ENCODE measurements at places on chromosomes 6 and 20.

- DNase-seq: no peak
These were observed 106.0 kb downstream of the TMEM242 start for GRCh38 chr6:157217198-157217893.

GRCh38 chr6:80742481-80742880 lies 636.0 kb downstream of the BCKDHB start:
- DNase-seq: peak; percentile 9

GRCh38 chr6:143538374-143538773 lies 26.9 kb upstream of the FUCA2 start:
- DNase-seq: no peak

DNA sequence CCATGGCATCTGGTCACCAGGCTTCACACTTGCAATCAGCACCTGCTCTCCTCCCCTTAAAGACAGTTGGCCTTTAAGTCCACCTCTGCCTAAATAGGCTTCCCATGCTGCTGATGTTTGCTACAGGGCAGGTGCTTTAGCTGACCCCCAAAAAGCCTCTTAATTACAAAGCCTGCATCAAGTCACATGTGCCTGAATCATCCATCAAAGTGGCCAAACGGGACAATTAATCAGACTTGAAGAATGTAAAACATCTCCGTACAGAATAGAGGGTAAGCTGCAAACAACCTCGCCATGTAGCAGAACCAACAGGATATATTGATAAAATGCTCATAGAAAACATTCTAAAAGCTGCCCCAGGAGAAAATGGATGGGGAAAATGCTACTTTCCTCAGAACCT lies 7.4 kb downstream of the LY86 start:
- no peak for DNase-seq

DNA sequence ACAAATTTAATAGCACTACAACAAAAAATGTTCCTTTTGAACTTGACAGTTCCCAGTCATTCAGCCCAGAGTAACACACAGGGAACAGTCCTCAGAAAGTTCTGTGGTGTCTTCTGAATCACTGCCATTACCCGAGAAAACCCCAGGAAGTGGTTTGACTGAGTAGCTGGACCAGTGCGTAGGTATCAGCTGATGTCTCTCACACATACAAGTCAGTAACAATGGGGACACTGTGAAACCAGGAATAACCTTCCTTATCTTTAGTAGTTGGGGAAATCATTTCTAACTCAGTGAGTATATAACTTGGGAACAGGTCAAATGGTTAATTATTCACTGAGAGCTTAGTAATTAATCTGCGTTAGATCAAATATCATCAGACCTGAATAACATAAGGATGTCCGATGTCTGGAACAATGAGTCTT lies 73.1 kb downstream of the HIVEP2 start:
- DNase-seq: no peak

- DNase-seq: no peak
These were observed 1173.9 kb upstream of the CITED2 start for GRCh38 chr6:140548366-140548765.

GRCh38 chr6:132058975-132059374 lies 107.8 kb upstream of the CCN2 start:
- DNase-seq: no peak

GRCh38 chr6:36984581-36985416 lies 1.2 kb downstream of the MTCH1 start:
- DNase-seq: peak; percentile 36

GRCh38 chr6:154751011-154751800 lies 18.0 kb downstream of the SCAF8 start:
- DNase-seq: no peak

- peak; percentile 28 for DNase-seq
These were observed 35.1 kb upstream of the RFPL4B start for GRCh38 chr6:112311950-112312547.

GRCh38 chr20:57800791-57801430 lies 91.1 kb upstream of the PMEPA1 start:
- DNase-seq: no peak

- no peak for DNase-seq
These were observed 28.0 kb downstream of the TMC2 start for GRCh38 chr20:2564406-2564805.

DNA sequence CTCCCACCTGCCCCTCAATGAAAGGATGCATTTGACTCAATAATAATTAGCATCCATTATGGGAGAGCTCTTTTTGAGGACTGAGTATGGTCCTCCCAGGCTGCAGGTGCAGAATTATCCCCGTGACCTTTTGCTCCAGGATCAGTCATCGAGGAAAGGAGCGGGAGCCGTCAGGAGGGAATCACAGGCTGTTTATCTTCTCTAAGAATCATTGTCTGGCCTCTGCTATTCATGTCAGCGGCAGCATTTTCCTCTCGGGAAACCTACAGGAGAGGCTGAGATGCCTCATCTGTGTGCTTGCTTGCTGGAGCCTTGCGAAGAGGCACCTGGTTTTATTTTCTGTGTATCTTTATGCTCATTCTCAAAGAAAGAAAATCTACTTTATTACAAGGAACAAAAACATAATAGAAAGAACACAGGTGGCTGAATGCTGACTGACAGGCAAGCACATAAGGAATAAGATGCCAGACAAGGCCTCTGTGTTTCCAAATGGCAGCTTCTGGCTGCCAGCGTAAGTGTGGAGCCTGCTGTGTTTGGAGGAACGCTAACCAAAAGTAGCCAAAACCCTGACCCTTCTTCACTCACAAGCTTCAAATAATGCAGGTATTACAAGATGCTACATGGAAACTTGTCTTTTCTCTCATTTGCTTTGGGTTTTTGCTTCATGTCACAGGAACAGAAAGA lies 539.1 kb upstream of the MARCKS start:
- no peak for DNase-seq

- no peak for DNase-seq
These were observed 2.4 kb downstream of the FANCE start for GRCh38 chr6:35454391-35455110.

- peak; percentile 47 for DNase-seq
These were observed 5.0 kb upstream of the MPC1 start for GRCh38 chr6:166387642-166388289.

DNA sequence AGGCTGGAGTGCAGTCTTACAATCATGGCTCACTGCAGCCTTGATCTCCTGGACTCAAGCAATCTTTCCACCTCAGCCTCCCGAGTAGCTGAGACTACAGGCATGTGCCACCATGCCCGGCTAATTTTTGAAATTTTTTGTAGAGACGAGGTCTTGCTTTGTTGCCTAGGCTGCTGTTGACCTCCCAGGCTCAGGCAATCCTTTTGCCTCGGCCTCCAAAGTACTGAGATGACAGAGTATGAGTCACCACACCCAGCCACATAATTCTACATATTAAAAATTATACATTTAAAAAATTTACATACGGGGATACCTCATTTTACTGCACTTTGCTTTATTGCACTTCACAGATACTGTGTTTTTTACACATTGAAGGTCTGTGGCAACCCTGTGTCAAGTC lies 115.1 kb downstream of the MAN1A1 start:
- DNase-seq: no peak

DNA sequence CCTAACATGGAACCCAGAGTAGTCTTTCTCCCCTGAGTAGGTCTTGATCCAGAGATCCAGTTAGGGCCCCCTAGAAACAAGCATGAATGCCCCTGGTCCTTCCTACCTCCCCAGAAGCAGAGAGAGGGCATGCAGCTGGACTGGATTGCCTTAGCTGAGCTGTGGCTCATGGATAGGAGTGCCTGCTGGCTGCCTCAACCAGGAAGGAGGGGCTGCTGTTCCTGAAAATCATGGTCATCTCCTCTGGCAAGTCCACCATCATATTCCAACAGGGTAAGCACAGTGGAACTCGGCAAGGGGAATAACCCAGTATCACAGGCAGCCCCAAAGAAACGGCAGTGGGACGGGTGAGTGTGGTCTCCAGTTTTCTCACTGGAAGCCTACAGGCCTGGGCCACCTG lies 53.1 kb upstream of the ENTPD6 start:
- no peak for DNase-seq

DNA sequence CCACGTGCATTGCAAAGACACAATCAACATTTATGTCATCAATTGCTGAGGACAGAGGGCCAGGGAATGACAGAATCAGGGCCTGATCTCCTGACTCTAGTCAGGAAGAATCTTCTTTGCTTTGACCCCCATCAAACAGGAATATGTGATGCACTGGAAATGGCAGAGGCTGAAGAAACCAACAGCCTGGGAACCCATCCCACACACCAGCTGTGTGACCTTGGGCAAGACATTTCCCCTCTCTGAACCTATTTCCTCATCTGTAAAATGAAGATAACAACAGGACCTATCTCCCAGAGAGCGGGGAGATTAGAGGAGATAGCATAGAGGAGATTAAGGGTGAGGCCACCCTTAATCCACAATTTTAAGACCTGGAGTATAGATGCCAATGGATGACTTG lies 1.5 kb downstream of the HNF4A start:
- DNase-seq: no peak

Measured in HAP-1 (cell line).